ENCODE measurements at places on chromosomes 12 and 14.

GRCh38 chr12:21775133-21775820, 771 bp upstream of the KCNJ8 start:
- no peaks in the 10 kb centered on the region for H3K36me3 ChIP-seq
- H3K4me3 ChIP-seq, result no peak overlapping the region
- DNase-seq, result no peak
- peaks cover 58% of the 10 kb centered on the region for H3K27me3 ChIP-seq
- no peak overlapping the region for H3K27ac ChIP-seq

- no peaks in the 10 kb centered on the region for H3K4me1 ChIP-seq
- H3K27me3 ChIP-seq, result peaks cover 68% of the 10 kb centered on the region
- H3K27ac ChIP-seq, result no peak overlapping the region
These were observed 13.5 kb downstream of the TBX3 start for GRCh38 chr12:114670291-114670980.

DNA sequence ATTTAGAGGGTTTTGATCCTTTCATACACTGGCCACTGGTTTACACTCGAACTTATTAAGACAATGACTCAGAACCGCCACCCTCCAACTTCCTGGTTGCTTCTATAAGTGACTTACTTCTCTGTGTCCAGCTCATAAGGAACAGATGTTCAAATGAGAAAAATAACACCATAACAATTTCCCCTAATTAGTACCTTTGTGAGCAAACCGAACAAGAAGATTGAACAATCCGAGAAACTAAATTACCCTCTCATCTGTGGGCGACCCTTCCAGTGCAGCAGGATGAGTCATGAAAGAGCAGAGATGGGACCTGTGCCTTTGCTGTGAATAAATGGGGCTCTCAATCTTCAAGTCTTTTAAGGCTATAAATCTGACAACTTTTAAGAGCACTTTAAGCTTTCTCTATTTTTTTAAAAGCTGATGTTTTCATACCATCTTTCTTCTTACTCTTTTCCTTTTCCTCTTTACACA, 146.8 kb upstream of the RASSF8 start:
- no peaks in the 10 kb centered on the region for H3K27me3 ChIP-seq
- no peak overlapping the region for H3K4me3 ChIP-seq
- DNase-seq, result no peak
- peaks cover 23% of the 10 kb centered on the region for H3K4me1 ChIP-seq
- no peak overlapping the region for H3K27ac ChIP-seq
- no peaks in the 10 kb centered on the region for H3K36me3 ChIP-seq

DNA sequence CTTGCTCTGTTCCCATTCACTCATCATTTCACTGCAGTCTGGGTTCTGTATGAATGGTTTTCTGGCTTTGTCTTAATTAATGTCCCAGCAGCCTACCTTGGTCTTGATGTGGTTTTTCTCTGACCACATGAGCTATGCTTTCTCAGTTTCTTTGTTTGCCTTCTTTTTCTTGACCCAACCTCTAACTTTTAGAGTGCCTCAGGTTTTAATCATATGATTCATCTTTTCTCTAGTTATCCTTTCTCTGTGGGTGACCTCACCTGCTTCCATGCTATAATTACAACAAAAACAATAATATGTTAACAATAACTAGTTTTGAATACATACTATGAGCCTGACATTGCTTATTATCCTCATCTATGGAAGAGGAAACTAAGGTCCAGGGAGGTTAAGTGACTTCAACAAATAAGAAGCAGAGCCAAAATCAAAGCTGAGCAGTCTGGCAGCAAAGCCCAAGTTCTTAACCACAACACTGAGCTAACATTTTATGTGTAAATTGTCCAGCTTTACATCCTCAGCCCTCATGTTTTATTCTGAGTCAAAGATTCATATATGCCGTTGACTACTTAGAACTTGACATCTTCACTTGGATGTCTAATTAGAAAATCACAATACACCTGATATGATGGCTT, 4.7 kb upstream of the EPYC start:
- H3K36me3 ChIP-seq, result no peaks in the 10 kb centered on the region
- no peak overlapping the region for H3K4me3 ChIP-seq
- peaks cover 19% of the 10 kb centered on the region for H3K27me3 ChIP-seq
- H3K4me1 ChIP-seq, result peaks cover 15% of the 10 kb centered on the region
- H3K27ac ChIP-seq, result no peak overlapping the region

- H3K4me3 ChIP-seq, result peak overlapping the region; percentile 78
- H3K27ac ChIP-seq, result no peak overlapping the region
- peaks cover 59% of the 10 kb centered on the region for H3K27me3 ChIP-seq
- DNase-seq, result peak; percentile 62
- H3K36me3 ChIP-seq, result no peaks in the 10 kb centered on the region
These were observed 886 bp upstream of the PRICKLE1 start for GRCh38 chr12:42590330-42590934.

- H3K4me1 ChIP-seq, result no peaks in the 10 kb centered on the region
- H3K4me3 ChIP-seq, result no peak overlapping the region
- no peaks in the 10 kb centered on the region for H3K36me3 ChIP-seq
- DNase-seq, result no peak
- H3K27ac ChIP-seq, result no peak overlapping the region
These were observed 129.1 kb downstream of the NTF3 start for GRCh38 chr12:5561057-5561456.

Data from activated CD4-positive, alpha-beta T cell treated with anti-CD3 and anti-CD28 coated beads, Interleukin-2, amount 10 ng/mL, durations not matched to agents 24 days and 14 days (primary cell).